ENCODE measurements at places on chromosomes 5 and 9.

DNA sequence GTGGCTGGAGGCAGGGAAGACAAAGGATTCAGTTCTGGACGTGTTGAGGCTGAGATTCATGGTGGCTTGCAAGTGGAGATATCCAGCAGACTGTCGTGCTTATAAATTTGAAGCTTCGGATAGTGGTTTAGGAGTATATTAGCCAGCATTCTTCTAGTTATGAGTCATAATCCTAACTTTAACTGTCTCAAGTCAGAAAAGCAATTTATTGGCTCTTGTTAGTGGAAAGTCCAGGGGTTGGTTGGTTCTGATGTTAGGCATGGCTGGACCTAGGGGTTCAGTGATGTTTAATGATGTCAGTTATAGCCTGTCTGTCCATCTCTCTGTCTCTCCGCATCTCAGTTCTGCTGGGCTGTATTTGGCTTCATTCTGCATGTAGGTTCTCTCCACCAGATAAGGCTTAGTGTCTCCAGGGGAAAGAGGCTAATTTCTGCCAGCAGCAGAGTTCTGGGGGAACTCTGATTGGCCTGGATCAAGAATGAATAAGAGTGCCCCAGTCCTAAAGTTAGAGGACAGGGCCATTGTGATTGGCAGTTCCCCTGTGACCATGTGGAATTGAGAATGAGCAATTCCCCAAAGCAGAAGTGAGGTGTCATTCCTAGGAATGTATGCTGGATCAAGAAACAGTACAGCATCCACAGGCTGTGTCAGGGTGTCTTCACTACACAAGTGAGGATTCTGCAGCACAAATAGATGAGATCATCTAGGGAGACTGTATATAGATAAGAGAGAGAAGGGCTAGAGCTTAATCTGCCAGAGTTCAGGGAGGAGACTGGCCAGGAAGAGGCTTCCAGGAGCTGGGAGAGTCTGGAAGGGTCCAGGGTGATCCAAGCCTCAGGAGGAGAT lies 72.9 kb upstream of the SHB start:
- DNase-seq = no peak

DNA sequence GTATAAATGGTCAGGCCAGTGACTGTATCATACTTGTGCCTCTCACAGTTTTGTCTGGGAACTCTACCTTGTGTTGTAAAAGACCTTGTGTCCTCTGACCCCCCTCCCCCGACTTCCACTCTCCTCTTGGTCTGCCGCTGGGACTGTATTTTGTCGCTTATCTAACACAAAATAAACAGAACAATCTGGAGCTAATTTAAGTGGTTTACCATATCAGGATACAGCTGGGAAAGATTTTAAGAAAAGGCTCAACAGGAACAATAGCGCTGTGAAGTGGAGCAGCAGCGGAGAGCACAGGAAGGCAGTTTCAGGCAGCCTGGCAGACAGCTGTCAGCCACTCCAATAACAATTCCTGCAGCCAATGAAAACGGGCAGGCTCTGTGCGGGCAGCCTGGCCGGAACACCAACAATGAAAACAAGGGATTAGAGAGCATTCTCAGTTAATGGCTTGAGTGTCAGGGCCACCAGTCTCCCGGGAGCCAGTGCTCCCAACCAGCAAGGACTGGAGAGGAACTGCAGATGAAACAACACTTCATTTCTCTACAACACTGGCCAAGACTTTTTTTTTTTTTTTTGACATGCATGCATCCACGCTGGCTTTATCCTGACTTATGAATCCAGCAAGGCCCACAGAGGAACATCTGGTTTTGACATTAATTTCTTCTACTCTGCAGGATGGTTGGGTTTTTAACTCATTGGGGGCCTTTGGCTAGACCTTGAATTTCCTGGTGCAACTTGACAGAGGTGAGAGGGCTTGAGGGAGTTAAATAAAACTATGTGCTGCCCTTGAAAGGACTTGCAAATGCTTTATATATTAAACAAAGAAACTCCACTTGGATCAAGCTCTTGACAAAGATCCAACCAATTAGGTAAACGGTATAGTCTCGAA lies 76.7 kb downstream of the ARSB start:
- no peak for DNase-seq

- no peak for DNase-seq
Measured at GRCh38 chr5:16508730-16509531, 43.3 kb upstream of the ZNF622 start.

GRCh38 chr5:8317335-8317734 lies 448.4 kb downstream of the MTRR start:
- DNase-seq = no peak

Data from left renal pelvis (tissue), 4 donors.